CD4-positive, alpha-beta T cell treated with Interleukin-6 for 4 hours (primary cell): ENCODE measurements at places on chromosomes 3 and 15.
A peak's percentile ranks its signal among the peaks of the same experiment; 100 is the strongest.

DNA sequence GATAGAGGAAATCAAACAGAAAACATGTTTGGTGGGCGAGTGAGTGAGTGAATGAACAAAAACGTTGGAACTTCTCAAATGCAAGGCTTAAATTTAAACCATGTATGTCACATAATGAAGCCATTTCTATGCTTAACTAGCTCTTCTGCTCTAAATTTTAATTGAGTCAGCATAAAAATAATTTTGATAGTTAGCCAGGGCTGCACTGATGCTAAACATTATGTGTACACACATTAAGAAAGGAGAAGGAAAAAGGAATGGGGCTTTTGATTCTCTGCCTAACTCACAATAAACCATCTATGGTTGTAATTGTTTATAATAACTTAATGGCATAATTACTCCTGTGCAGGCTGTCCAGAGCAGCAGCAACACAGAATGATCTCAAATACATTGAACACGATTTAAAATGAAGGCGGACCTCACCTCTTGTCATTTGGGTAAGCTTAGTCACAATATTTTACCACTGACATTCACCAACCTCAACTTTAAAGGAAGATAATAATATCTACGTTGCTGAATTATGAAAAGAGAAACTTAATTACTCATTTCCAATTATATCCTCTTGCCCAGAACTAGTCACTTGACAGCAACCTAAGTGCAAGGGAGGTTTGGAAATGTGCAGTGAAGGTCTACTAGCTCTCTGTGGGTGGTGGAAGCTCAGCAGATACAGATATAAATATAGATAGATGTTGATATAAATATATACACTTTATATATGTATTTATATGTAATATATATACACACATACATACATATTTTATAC, 318.4 kb upstream of the TRIM42 start:
- DNase-seq: no peak

GRCh38 chr3:181313335-181313734, 323.8 kb upstream of the DNAJC19 start:
- no peak for DNase-seq

- DNase-seq: no peak
Observed at GRCh38 chr15:100903168-100903554, 16.0 kb upstream of the LRRK1 start.

GRCh38 chr3:8445861-8446260, 55.8 kb upstream of the LMCD1 start:
- DNase-seq: no peak

- peak; percentile 12 for DNase-seq
Observed at GRCh38 chr3:32018757-32019564, 37.4 kb downstream of the ZNF860 start.

- no peak for DNase-seq
Observed at GRCh38 chr15:26630857-26631256, 142.0 kb downstream of the GABRB3 start.

DNA sequence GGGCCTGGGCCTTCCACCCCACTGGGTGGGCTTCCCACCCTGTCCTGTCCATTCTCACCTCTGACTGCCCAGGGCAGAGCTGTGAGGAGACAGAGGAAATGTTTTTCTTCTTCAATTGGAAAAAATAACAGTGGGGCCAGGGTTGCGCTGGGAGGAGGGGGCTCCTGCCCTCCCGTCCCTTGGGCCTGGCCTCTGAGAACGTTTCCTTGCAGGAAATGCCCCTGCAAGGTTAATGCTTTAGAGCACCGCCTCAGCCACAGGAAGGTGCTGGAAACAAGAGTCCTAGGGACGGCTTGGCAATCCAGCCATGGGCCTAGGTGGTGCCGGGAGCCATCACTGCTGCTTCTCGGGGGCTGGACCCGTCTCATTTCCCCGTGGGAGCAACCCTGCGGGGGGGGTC, 3.8 kb upstream of the PLXND1 start:
- DNase-seq: no peak

GRCh38 chr3:195570912-195571311, 12.8 kb downstream of the APOD start:
- no peak for DNase-seq

DNA sequence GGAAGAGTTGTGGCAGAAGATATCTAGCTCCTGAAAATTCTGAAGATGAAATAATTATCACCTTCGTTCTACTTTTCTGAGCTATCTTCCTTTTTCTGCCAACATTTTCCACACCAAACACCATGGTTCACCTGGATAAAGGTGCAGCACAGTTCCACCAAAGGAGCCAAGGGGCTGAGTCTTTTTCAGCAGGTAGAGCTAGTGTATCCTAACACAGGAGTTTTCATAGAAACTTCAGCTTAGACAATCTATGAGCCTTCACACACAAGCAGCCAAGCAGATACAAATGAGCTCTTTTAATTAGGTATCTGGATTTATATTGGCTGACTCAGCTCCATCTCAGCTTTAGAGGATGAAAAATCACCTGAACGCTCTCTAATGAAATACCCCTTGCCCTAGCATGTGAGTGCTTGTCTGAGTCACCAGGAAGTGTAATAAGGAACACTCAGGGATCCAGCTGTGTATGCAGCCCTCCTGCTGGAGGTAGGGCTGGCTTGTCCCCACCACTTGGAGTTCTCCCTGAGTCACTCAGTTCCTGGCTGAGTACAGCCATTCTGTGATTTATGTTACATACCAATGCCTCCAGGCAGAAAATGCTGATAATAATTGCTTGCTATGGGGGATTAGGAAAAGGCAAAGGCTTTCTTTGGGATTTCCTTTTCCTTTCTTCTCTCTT, 385.7 kb downstream of the LSAMP start:
- DNase-seq: no peak

- no peak for DNase-seq
Observed at GRCh38 chr3:127820221-127820825, 2.0 kb downstream of the MGLL start.

DNA sequence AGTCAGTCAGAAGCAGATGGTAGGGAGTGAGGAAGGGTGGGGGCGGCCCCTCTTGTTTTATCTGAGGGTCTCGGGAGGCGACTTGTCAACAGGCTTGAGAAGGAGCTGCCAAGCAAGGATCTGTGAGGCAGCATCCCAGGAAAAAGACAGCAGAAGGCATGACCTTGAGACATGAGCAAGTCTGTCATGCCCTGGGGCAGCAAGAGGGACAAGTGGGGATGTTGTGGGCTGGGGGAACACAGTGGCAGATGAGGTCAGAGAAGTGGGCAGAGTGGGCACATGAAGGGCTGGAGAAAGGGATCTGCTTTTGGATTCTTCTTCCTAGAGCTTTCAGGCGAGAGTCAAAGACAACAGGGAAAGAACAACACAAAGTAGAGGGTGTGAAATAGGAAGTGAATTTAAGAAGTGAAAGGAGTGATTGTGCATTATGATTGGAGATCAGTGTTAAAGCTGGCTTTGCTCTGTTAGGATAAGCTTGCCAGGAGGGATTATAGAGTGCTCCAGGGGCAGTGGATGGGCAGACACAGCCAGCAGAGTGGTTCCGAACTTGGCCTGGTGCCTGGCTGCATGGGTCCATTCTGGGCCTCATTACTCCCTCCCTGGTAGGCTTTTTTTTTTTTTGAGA, 73.3 kb downstream of the USP13 start:
- DNase-seq: no peak

GRCh38 chr3:149319750-149320149, 13.7 kb downstream of the TM4SF18 start:
- no peak for DNase-seq

- DNase-seq: no peak
Observed at GRCh38 chr15:25504307-25504706, 65.5 kb upstream of the UBE3A start.

DNA sequence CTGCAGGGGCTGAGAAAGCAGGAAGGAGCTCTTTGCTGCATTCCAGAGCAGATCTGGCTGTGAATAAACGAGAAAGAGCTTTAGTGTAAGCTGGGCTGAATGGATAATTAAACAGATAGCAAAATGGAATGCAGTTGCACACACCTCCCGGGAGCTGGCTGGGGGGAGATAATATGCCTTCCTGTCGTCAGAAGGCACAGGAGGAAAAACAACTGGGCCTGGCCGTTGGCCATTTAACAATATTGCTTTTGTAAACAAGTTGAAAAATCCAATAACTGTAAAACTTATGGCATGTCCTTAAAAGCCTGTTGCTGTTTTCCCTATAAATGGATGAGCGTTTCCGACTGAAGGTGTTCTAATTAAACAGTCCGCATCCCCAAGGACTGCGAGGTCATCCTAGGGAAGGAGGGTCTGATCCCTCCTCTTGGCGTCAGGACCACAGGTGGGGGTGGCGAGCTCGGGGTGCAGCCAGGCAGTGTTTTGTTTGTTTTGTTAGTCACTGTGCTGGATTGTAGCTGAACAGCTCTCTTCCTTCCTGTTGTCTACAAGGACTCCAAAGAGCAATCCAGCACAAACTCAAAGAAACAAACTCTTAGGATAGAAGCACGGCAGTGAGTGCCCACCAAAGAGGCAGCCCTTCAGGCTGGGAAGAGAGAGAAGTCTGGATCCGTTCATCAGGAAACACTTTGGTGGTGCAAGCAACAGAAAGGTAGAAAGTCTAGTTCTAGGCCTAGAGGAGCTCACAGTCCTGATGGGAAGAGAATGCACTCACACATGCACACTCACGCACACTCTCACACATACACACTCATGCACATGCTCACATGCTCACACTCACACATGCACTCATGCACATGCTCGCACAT, 133.4 kb upstream of the SMAD3 start:
- no peak for DNase-seq

GRCh38 chr15:69555080-69555479, 102.5 kb downstream of the RPLP1 start:
- no peak for DNase-seq

DNA sequence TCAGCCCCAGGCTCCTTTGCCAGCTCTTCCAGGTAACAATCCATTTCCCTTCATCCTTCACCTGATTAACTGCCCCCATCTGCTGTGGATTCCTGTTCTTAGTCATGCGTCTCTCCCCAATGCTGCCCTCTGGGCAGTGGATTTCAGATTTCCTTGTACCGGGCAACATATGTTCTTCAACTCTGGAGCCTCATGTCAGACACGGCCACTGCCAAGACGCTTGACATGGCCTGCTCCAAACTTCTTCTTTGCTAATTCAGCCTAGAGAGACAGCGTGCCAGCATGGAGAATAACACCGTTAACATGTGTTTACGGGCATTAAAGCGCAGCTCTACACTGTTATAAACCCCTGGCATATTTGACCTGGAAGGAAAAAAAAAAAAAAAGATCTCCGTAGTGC, 1035.1 kb upstream of the NR2F2 start:
- no peak for DNase-seq

DNA sequence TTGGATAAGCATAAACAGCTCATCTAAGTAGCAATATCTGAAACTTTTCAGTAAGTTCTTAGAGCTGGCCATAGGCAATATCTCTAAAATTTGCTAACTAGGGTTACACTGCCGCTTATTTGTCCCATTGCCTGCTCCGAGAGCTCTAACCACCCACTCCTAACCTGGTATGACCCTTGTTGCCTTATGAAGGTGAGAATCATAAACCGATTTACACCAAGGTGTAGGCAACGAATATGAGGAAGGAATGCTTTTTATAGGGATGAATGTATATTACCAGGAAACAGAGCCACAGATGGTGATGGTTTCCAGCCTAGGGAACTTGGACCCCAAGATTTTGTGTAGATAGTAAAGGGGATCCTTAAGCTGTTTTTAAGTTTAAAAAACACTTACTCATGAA, 440.9 kb downstream of the PDCD6IP start:
- no peak for DNase-seq

- DNase-seq: no peak
Observed at GRCh38 chr3:181956122-181956521, 244.4 kb downstream of the SOX2 start.

DNA sequence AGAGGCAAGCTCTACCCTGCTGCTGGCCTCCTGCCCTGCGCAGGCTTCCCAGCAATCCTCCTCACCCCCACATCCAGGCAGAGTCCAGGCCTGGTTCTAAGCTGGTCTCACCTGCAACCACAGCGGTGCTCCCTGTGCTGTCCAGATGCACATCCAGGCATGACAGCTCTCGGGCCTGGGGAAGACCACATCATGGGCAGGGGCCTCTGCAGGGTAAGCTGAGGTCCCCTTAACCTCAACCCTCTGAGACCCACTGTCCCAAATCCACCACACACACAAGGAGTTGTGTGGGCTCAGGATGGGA, 10.8 kb downstream of the PLA2G4D start:
- DNase-seq: no peak

DNA sequence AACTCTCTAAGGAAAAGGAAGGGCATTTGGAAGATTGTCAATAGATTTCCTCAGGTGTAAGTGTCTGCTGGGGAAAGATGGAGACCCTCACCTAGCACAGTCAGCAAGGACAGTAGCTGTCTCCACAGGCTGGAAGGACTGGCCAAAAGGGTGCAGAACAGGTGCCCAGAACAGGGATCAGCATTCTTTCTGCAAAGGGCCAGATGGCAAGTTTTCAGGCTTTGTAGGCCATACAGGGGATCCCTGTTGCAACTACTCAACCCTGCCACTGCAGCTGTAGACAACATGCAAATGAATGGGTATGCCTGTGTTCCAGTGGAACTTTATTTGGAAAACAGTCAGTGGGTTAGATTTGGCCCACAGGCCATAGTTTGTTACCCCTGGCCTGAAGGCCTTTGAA, 8.1 kb downstream of the AGBL1 start:
- DNase-seq: no peak

DNA sequence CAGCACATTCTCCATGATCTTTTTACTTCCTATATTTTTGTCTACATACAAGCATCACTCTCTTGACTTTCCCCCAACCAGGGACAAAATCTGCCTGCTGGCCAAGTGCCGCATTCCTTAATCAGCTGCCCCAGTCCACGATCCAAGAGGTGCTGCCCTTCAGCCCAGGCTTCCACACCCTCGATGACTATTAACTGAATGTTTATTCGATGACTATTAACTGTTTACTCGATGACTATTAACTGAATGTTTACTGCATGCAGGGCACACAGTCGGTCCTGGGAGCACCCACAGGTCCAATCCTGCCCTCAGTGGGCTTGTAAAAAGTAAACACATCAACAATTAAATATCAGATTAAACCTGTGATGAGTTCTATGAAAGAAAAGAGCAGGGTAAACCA, 256.9 kb downstream of the ARRDC4 start:
- no peak for DNase-seq

DNA sequence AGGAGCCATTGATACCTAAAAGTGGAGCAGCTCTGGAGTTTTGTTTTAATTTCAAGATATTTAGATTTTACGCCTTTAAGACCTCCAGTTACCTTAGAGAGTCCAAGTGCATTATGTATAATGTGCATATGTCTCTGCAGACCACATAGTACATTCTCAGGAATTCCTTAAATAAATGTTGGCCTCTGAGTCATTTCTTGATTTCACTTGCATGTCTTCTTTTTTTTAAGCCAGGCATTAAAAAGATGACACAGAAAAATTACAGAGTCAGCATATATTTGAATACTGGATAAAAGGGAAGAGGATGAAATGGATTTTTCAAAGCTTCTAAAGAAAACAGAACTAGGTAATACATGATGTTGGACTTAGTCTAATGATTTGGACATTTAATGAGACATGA, 125.2 kb downstream of the TMCO5A start:
- DNase-seq: no peak

- no peak for DNase-seq
Observed at GRCh38 chr3:101036676-101037075, 43.5 kb upstream of the ABI3BP start.

DNA sequence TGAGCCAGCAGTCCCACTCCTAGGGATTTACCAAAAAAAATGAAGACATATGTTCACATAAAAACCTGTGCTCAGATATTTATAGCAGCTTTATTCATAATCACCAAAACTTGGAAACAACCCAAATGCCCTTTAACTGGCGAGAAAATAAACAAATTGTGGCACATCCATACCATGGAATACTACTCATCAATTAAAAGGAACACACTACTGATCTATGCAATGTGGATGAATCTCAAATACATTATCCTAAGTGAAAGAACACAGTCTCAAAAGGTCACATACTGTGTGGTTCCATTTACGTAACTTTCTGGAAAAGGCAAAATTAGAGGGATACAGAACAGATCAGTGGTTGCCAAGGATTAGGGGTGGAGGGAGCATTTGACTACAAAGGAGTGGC, 394.5 kb downstream of the SHQ1 start:
- DNase-seq: no peak
